Suppressor macrophage (primary cell): ENCODE measurements at places on chromosomes 1 and 21.

DNA sequence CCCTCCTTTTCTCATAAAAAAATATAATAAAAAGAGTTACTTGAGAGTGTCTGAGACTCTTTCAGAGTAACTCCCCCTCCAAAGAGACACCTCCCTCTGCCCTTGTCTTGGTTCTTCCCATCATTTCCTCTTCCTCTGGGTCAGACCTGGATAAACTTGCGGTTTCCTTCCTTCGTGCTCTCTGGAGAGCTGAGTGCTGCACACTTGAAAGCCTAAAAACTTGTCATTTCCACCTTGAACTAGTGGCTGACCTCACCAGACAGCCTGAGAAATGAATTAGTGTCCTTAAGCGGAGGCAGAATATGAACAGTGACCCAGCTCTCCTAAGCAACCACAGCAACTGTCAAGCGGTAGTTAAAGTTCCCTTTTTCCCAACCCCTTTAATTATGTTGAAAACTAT lies 88.4 kb upstream of the PROX1 start:
- DNase-seq: no peak

GRCh38 chr1:81805537-81806431 lies 5.0 kb downstream of the ADGRL2 start:
- DNase-seq: no peak

- peak; percentile 9 for DNase-seq
Observed at GRCh38 chr1:108119500-108119899, 80.6 kb downstream of the SLC25A24 start.

DNA sequence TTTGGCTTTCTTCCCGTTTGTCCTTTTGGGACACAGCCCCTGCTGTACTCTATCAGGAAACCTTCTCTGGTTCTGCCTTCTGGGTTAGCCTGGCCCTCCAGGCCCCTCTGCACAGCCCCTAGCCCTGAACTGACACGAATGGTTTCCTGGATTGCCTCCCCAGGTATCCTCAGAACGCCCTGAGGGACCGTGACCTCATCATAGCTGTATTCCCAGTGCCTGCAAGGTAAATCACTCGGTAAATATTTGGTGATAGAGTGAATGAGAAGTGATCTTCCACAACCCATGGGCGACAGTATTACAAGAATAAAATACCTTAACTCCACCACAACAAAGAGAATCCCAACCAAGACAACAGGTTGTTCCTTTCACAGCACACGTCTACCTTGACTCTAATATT lies 637.2 kb downstream of the SMYD3 start:
- DNase-seq: no peak

DNA sequence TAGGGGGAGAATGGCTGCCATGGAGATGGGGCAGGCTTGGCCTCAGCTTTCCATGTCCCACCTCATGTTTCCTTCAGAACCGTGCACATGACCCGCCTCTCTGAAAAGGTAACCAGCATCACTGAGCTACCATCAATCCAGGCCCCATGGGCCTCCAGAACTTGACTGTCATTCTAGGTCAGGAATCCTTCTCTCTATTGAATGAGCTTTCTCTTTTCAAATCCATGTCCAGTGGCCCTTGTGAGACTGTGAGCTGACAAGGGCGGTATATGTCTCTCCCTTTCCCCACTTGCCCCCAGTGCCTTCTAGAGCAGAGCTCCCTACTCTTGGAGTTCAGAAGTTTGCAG lies 4.4 kb downstream of the CSRP1 start:
- no peak for DNase-seq
